ENCODE measurements at places on chromosomes 11 and 22.

GRCh38 chr11:62143727-62144126 lies 19.9 kb downstream of the INCENP start:
- DNase-seq, result no peak

- DNase-seq, result no peak
These were observed 412 bp upstream of the RPS3 start for GRCh38 chr11:75398906-75399305.

GRCh38 chr22:38419858-38420160 lies 35.2 kb downstream of the KCNJ4 start:
- DNase-seq, result no peak

DNA sequence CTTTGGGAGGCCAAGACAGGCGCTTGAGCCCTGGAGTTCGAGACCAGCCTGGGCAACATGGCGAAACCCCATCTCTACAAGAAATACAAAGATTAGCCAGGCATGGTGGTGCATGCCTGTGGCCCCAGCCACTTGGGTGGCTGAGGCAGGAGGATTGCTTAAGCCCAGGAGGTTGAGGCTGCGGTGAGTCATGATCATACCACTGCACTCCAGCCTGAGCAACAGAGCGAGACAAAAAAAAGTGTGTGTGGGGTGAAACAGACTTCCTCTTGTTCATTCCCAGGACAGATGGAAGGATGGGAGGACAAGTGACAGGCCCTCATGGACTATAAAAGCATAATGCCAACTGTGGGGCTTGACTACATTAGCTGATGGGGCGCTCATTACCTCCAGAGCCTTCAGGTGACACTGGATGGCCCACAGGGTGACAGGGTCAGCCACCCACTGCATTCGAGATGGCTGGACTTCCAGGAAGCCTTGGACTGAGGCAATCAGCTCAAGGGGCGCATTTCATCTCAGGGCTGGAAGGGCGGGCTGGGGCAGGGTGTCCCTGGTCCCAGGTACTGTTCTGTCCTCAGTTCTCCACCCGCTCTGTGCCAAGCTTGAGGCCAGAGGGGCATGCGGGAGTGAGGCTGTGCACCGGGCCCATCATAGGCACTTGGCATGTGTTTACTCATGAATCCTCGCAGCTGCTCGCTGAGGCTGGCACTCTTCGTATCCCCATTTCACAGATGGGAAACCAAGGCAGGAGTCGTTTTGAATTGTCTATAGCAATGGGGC lies 12.5 kb downstream of the NPTXR start:
- peak; percentile 74 for DNase-seq

- no peak for DNase-seq
These were observed 19.1 kb upstream of the LINC01488 start for GRCh38 chr11:69462106-69462951.

DNA sequence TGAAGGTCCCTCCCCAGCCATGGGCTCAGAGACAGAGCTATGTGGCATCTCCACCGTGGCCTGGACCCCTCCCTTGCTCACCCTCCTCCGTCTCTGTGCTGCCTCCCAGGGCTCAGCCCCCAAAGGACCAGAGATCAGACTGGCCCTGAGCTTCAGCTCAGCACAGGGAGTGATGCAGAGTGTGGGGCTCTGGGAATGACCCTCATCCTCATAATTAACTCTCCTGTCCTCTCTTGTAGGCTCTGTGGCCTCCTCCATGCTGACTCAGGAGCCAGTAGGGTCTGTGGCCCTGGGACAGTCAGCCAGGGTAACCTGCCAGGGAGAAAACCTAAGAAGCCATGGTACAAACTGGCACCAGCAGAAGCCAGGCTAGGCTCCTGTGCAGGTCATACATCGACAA lies 28.7 kb downstream of the GGTLC2 start:
- no peak for DNase-seq

DNA sequence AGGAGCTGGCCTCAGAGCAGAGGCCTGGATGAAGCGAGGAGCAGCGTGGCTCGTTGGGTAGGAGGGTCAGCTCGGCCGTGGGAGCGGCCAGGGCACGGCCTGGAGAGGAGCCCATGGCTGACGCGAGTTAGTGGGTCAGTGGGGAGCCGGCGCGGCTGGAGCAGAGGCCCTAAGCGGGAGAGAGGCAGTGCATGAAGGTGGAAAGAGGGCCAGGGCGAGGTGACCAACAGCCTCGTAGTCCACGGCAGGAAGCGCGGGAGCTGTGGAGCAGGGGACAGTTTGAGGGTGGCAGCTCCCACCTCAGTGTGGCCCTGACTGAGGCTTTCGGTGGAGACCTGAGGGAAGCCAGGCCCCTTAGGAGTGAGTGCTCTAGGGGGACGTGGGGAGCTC lies 24.1 kb downstream of the DCPS start:
- DNase-seq, result no peak

- peak; percentile 7 for DNase-seq
These were observed 263.6 kb upstream of the NCAM1 start for GRCh38 chr11:112697391-112698178.

GRCh38 chr11:118180300-118180703 lies 3.9 kb upstream of the SCN2B start:
- peak; percentile 65 for DNase-seq

DNA sequence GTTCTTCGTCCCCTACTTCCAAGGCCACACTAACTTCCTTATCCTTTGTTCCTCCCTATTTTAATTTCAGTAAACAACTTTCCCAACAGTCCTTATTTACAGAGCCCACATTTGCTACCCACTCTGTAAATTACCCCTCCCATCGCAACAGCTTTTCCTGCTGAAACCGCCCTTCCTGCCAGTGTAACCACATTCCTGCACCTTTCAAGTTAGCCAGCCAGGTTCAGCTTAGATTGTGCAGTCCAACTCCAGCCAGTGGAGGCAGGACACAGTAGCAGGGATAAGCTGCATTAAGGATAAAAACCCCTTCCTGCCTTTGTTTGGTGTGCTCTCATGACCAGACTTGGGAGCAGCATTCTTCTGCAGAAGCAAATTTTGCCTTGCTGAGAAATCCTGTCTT lies 768.3 kb upstream of the ARHGAP42 start:
- DNase-seq, result no peak

DNA sequence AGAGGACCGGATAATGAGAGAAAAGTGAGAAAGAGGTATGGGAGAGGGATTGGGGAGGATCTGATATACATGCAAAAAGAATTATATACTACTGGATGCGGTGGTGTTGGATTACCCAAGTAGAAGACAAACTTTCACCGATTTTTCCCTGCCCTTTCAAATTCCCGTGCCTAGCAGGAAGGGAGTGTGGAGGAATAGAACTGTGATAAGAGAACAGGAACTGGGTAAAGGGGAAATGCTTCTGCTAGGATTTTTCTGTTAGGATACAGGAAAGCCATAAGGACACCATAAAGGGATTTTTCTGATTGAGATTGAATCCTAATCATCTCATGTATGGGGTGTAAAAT lies 480 bp upstream of the MTMR2 start:
- no peak for DNase-seq

GRCh38 chr11:64764753-64765152 lies 5.0 kb upstream of the PYGM start:
- DNase-seq, result no peak

GRCh38 chr22:37248251-37248650 lies 4.2 kb upstream of the RAC2 start:
- peak; percentile 45 for DNase-seq

DNA sequence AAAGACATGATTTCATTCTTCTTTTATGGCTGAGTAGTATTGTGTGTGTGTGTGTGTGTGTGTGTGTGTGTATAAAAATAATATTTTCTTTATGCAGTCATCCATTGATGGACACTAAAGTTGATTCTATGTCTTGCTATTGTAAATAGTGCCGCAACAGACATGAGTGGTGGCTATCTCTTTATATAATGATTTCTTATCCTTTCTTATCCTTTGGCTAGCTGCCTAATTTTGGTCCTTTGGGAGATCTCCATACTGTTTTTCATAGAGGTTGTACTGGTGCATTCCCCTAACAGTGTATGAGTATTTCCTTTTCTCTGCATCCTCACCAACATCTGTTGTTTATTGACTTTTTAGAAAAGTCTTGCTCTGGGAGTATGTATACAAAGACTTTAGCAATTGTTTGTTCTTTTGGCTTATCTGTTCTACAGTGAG lies 107.0 kb downstream of the STIM1 start:
- DNase-seq, result no peak

DNA sequence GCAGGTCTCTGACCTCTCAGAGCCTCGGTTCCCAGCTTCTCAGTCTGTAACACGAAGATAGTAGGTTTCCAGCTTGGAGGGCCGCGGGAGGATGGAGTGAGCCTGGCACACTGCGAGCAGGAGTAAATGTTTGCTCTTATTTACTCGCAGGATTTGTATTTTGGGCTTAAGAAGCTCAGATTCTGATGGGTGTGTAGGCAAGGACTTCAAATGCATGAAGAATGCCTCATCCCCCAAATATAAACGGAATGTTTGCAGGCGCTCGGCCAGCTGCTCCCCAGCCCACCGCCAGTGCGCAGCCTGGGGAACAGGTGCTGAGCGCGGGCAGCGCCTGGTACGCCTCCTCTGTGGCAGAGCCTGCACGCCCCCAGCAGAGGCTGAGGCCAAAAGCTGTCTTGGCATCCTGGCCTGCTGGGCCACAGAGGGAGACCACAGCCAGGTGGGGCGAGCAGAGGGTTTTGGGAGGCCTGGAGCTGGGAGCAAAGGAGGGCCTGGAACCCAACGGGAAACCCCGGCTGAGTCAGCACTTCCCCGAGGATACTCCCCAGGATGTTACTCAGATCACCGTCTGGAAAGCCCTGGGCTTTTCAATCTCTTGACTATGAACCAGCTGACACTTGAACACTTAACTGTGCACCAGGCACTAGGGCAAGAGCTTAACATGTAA lies 9.4 kb downstream of the EHD1 start:
- DNase-seq, result peak; percentile 91

- DNase-seq, result no peak
These were observed 18.0 kb downstream of the TOLLIP start for GRCh38 chr11:1291295-1292017.

DNA sequence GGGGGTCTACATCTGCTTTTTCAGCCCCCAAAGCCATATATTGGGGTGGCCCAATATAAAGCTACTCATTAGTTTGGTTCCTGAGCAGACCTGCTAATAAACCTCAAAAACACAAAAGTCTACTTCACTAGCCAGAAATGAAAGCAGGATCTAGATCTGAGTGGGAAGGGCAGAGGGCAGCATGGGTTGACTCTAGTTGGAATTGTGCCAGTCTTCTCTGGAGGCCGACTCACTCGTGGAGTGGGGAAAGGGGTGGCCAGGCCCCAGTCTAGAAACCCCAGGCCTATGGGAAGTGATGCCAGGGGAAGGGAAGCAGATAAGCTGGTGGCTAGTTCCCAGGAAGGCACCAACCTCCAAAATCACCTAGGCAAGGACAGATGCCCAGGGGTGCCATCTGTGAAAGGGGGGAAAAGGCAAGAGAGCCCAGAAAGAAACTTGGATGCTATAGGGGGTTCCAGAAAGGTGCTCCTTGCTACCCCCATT lies 5.3 kb downstream of the PATZ1 start:
- no peak for DNase-seq

- no peak for DNase-seq
These were observed 16.5 kb upstream of the ETS1 start for GRCh38 chr11:128603752-128604414.

- peak; percentile 78 for DNase-seq
These were observed 14.4 kb upstream of the PAMR1 start for GRCh38 chr11:35539781-35540281.

DNA sequence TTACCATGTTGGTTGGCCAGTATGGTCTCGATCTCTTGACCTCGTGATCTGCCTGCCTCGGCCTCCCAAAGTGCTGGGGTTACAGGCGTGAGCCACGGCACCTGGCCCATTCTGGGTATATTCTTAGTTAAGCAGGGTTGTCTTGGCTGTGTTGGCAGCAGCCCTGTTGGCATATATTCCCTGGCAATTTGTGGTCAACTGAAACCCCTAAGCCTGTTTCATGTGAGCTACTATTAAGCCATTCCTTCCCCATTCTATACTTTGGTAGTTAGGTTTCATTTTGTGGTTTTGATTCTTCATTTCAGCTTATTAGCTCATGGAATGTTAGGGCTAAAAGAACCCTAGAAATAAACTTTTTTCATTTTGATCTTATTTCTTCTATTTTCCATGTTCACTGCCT lies 22.2 kb upstream of the IL18BP start:
- no peak for DNase-seq

- DNase-seq, result peak; percentile 96
These were observed at the start of gene AMPD3 for GRCh38 chr11:10454878-10455631. TSS of gene AMPD3 (plus strand) at chr11:10455264. CDS start at chr11:10461520, 6,256 bp downstream.

DNA sequence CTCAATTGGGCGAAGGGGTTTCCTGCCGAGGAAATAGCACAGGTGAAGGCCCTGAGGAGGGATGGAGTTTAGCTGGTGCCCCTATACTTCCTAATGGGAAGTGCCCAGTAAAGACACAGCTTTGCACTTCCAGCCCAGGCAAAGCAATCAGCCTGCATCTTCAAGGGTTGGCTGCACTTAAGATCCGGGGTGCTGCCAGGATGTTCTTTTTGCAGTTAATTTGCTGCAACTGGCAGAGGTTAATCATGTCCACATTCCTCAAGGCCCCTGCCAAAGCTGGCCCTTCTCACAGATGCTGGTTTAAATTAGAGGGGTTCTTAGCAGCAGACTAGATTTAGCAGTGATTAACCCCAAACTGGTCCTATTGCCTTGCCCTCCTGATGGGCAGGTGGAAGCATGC lies 137.7 kb upstream of the NAV2 start:
- no peak for DNase-seq

DNA sequence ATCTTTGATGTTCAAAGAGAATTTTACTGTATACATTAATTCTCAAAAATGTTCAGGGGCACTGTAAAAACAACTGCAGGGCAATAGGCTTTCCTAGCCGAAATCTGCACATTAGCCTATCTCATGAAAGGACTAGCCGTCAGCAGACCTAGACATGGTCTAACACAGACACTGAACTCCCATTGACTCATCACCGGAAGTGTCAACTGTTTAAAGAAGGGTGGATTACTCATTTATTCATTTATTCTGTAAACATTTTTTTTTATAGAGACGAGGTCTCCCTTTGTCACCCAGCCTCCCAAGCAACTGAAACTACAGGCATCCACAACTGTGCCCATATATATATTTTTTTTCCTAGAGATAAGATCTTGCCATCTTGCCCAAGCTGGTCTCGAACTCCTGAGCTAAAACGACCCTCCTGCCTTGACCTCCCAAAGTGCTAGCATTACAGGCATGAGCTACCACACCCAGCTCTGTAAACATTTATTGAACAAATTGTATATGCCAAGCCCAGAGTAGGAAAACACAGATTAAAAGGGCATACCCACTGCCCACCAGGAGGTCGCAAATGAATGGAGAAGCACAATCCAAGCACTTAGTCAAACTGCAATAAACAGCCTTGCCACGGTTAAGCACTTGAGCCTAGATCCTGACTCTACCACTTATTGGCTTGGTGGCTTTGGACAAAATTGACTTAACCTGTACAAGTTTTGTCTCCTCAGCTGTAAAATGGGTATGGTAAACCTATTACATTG lies 26.6 kb downstream of the RAB30 start:
- DNase-seq, result peak; percentile 88
